Activated CD4-positive, alpha-beta T cell treated with anti-CD3 and anti-CD28 coated beads, Interleukin-2, amount 10 ng/mL, durations not matched to agents 7 days and 5 days (primary cell): ENCODE measurements at places on chromosomes 4 and X. TPM values are rescaled to one million over a fixed set of nuclear protein-coding genes. Genes with fewer than 3 reads are reported as not detected.

The FRG2 gene
- not detected for total RNA-seq

The IL2RG gene
- total RNA-seq, result 447 TPM

The PHEX gene
- total RNA-seq, result 0.07 TPM

The RRH gene
- not detected for total RNA-seq

The APLN gene
- total RNA-seq, result 0.25 TPM

The KCND1 gene
- total RNA-seq, result 3.6 TPM

The USP17L20 gene
- not detected for total RNA-seq

The PSMD10 gene
- total RNA-seq, result 32.9 TPM

The GAB1 gene
- 0.75 TPM for total RNA-seq

The RTL3 gene
- not detected for total RNA-seq

The SERPINA7 gene
- not detected for total RNA-seq

The RHOXF2B gene
- not detected for total RNA-seq

The HSFX3 gene
- not detected for total RNA-seq

The SPANXA2 gene
- total RNA-seq, result not detected

The HSPA4L gene
- total RNA-seq, result 0.02 TPM

The NCBP2L gene
- not detected for total RNA-seq

The SLC49A3 gene
- 0.35 TPM for total RNA-seq

The NMU gene
- total RNA-seq, result 0.87 TPM

The UGT8 gene
- total RNA-seq, result 0.12 TPM

The PLXNB3 gene
- total RNA-seq, result 0.23 TPM

The GK gene
- total RNA-seq, result 20.7 TPM

The CCSER1 gene
- total RNA-seq, result 0.15 TPM

The ZCCHC13 gene
- total RNA-seq, result not detected

The FHIP1A gene
- not detected for total RNA-seq

The TEX13C gene
- not detected for total RNA-seq

The AFF2 gene
- total RNA-seq, result 1.8 TPM

The VCX2 gene
- not detected for total RNA-seq

The CENPE gene
- 74.6 TPM for total RNA-seq

The NHS gene
- 1.2 TPM for total RNA-seq
